ENCODE measurements at places on chromosomes 7 and 10. TPM values are rescaled to one million over a fixed set of nuclear protein-coding genes. Genes with fewer than 3 reads are reported as not detected.
A peak's percentile ranks its signal among the peaks of the same experiment; 100 is the strongest.

Gene H2BK1
- 1.2 TPM for total RNA-seq

Gene PPP2R2D
- 41.6 TPM for total RNA-seq

Gene SFTPA2
- not detected for total RNA-seq

GRCh38 chr7:21106296-21106732 is 319.6 kb upstream of the SP8 start:
- DNase-seq = no peak

DNA sequence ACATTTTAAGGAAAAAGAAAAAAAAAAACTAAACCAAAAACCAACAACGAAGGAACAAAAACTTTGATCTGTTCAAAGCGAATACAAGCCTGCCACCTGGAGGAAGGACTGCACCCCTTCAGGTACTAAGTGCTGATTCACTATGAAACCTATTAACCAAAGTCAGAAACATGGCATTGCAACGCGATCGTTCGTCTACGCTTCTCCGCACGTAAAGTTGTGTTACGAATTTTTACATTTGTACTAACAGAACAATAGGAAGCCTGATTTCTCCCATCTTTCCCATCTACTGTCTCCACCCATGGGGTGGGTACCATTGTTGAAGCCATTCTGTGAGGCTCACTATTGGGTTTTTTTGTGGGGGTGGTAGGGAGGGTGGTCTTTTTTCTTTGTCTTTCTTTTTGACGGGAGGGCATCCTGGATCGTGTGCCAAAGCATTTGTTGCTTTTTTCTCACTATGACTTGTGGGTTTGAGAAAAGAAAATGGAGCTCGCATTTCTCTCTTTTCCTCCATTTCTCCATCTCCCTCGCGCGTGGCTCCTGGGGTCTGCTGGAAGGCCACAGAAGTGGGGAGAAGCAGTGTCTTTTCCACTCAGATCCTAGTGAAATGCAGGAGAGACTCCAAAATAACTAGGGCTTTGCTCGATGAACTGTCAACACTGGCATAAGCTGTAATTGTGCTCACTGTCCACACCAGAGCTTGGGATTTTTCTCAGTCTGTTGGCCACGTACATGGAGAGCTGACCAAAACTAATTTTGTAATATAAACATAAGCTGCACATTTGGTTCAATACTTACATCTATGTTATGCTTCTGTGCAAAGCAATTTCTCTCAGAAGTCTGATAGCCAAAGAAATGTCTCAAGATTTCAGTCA is 100.9 kb upstream of the YAE1 start:
- DNase-seq = peak; percentile 36

DNA sequence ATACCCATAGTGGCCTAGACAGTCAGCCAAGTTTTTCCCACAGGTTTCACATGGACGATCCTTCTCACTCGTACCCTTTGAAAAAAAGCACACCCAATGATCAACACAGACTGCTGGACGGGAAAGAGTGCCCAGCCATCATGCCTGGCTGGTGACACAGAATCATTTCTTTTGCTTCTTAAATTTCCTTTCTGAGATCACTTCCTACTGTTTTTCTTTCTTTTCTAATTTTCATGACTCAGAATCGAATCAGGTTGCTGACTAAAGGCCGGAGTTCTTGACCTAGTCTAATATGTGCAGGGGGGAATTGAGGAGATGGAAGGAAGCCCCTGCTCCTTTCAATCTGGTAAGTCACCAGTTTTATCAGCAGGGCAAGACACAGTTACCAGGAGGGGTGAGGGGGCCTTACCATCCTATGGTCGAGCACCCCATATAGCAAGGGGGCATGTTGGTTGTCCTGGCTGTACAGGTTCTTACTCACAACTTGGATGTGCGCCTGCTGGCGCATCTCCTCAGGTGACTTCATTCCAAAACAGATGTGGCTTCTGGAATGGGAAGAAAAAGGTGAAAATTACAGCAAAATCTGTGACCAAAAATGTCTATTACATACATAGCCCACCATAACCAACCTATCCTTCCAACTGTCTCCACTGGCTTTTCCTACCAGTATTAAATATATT is 3.5 kb downstream of the POLR3A start:
- DNase-seq = no peak

GRCh38 chr7:157372300-157373232 is 35.8 kb downstream of the DNAJB6 start:
- DNase-seq = no peak

DNA sequence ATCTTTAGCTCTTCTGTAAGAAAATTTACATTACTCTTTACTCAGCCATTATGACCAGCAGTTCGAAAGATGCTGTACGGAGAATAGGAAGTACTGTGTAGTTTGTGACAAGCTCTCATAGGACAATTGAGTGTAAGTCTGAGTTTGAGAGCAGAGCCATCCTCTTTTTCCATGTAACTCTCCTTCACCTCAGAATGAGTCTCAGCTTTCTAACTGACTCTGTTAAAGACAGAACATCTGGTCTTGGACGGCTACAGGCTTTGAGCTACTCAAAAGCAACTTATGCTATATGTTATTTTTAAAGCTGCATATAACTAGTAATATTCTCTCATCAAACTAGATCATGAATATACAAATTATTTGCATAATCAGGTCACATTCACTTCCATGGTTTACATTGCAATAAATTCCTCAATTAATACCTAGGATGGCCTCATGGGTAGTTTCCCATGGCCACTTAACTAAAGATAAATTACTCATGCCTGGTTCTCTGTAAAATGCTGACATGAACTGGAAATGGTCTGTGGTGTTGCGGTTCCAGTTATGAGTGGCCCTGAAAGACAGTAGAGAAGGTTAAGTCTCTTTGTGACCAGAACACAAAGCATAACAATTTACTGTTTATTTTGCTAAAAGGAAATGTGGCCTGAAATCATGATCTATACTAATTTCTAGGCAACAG is 358.7 kb downstream of the PHF14 start:
- DNase-seq = no peak

DNA sequence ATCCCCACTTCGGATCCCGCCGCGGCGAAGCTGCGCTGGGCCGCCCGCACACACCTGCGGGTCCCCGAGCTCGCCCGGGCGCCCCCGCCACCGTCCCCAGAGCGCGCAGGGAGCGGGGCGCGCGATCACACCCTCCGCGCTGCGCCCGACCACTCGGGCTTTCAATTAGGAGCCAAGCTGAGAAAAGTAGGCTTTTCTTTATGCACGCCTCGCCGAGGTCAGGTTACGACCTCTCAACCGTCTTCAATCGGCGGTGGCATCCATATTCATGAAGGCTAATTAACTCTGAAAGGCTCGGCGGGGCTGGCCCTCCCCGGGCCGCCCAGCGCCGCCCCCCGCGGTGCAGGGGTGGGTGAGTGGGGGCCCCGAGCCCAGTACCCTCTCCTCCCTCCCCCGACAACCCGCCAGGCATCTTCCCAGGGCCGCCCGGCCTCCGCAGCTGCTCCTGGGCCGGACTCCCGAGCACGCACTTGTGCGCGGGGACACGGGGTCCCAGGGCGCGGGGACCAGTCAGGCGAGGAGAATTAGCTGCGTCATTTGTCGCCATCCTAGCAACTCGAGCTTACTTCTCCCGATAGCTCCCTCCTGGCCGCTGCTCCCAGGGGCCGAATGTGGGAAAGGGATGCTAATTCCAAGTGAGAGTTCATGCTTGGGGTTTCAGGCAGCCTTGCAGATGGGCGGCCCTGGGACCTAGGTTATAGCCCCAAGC is 155.5 kb upstream of the LYZL2 start:
- DNase-seq = peak; percentile 37

GRCh38 chr10:99234041-99234790 is 1.4 kb downstream of the HPSE2 start:
- no peak for DNase-seq

DNA sequence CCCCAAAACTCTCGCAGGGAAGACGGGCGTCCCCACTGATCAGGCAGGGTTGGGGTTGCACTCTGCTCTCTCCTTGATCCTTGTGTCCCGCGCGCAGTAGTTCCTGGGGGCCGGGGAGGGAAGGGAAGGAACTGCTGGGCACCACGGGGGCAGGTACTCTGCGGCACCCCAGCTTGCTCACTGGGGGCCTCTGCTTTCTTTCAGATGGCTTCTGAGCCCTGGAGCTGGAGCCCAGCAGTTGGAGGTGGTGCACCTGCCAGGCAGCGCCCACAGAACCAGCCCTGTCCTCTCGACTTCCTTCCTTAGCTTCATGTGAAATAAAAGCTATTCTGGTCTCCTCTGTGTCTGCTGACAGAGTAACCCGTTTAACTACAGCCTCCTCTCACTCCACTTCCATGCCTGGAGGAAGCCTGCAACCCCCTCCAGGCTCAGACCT is 12.2 kb downstream of the PLAC9 start:
- DNase-seq = no peak

GRCh38 chr7:17275749-17276671 is 22.4 kb upstream of the AHR start:
- DNase-seq = no peak

GRCh38 chr10:116038259-116038658 is 234.7 kb downstream of the GFRA1 start:
- DNase-seq = no peak

DNA sequence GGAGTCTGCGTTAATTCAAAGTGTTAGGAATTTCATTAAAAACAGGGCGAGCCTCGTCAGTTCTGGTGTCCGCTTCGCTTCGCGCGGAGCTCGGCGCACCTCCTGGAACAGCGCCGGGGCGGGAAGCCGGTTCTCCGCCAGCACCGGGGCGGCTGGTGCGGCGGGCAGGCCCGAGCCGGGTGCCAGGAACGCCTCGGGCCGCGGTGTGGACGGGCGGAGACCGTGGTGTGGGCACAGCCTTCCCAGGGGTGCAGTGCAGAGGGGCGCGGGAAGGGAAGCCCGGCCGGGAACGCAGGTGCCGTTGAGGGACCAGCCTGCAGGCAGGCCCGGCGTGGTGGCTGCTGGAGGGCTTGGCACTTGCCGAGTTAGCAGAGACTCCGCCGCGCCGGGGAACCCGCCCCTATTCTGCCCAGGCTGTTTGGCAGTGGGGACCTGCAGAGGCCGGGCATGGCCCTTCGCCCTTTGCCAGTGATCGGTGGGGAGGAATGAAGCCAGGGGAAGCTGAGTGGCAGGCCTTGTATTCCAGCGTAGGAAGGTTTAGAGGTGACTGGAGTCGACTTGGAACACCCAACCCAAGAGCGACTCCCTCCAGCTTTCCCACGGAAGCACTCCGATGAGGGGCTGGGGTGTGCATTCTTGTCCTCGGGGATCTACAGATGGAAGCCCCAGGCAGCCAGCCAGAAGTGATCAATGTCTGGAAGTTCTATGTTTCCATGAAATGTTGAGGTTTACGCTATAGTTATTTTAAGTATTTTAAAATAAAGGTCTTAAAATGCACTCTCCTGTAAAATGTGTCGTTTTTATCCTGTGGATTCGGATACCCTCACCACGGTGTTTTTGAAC is 945 bp upstream of the RHEB start:
- peak; percentile 64 for DNase-seq

DNA sequence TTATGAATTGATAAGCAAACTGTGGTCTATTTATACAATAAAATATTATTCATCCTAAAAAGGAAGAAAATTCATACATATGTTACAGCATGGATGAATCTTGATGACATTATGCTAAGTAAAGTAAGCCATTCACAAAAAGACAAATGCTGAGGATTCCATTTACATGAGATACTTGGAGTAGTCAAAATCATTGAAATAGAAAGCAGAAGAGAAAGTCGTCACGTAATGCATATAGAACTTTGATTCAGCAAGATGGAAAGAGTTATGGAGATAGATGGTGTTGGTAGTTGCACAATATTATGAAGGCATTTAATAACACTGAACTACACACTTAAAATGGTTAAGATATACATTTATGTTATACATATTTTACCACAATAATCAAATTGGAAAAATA is 309.7 kb upstream of the KLF6 start:
- no peak for DNase-seq

DNA sequence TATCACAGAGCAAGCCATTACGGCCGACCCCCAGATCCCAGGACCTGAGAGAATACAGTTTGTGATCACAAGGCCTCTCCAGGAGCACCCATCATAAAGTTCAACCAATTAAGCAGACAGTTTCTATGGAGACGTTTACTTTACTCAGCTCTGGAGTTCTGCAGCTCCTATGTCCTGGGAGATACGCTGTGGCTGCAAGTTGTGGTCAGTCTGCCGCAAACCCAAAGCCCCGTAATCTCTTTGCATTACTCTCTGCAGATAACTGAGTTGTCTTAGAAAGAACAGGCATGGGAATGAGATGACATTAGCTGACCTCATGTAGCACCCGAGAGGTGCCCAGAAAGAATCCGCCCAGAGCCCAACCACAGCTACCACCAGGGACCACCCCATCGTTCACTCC is 305.1 kb downstream of the FGFR2 start:
- no peak for DNase-seq

GRCh38 chr7:137810248-137810647 is 36.5 kb downstream of the DGKI start:
- DNase-seq = no peak

- DNase-seq = no peak
These were observed 31.0 kb downstream of the HHEX start for GRCh38 chr10:92720831-92721165.

DNA sequence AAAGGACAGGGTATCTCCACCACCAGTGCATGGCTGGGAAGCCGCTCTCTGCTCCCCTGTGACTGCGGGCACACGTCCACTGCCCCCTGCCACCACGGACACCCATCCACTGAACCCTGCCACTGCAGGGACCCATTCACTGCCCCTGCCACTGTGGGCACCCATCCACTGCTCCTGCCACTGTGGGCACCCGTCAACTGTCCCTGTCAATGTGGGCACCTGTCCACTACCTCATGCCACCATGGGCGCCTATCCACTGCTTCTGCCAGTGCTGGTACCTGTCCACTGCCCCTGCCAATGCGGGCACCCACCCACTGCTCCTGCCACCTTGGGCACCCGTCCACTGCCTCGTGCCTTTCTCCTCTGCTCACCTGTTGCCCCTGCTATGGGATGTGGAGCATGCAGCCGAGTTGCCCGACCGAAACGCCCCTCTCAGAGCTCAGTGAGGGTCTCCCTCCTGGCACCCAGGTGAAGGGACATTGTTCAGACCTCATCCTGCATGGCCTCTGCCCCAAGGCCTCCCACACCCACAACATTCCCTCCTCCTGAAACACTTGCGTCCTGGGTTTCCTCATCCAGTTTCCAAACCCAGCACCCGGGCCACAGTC is 207.4 kb downstream of the ADARB2 start:
- no peak for DNase-seq

- no peak for DNase-seq
These were observed 435.9 kb upstream of the AUTS2 start for GRCh38 chr7:69162326-69162725.

DNA sequence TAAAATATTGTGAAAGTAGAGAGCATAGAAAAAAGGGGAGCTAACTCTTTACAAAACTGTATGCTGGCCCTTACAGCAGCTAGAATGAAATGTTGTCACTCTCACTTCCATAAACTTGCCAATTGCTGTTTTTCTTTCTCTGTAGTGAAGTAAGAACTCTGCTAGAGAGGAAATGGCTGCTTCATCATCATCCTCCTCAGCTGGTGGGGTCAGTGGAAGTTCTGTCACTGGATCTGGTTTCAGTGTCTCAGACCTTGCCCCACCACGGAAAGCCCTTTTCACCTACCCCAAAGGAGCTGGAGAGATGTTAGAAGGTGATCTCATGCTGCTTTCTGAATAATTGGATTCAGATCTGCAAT is 7.6 kb upstream of the ASCC1 start:
- no peak for DNase-seq
